Transverse colon (tissue), 4 donors: ENCODE measurements at places on chromosomes 3 and 15. TPM values are rescaled to one million over a fixed set of nuclear protein-coding genes. Genes with fewer than 3 reads are reported as not detected.

Gene OXTR
- total RNA-seq: 1.1 TPM

Gene CDAN1
- 16.3 TPM for total RNA-seq

Gene SAMD7
- not detected for total RNA-seq

Gene GCSAM
- total RNA-seq: 0.64 TPM

Gene ZPLD1
- total RNA-seq: not detected

Gene MYO9A
- total RNA-seq: 103 TPM

Gene BDH1
- 258 TPM for total RNA-seq

DNA sequence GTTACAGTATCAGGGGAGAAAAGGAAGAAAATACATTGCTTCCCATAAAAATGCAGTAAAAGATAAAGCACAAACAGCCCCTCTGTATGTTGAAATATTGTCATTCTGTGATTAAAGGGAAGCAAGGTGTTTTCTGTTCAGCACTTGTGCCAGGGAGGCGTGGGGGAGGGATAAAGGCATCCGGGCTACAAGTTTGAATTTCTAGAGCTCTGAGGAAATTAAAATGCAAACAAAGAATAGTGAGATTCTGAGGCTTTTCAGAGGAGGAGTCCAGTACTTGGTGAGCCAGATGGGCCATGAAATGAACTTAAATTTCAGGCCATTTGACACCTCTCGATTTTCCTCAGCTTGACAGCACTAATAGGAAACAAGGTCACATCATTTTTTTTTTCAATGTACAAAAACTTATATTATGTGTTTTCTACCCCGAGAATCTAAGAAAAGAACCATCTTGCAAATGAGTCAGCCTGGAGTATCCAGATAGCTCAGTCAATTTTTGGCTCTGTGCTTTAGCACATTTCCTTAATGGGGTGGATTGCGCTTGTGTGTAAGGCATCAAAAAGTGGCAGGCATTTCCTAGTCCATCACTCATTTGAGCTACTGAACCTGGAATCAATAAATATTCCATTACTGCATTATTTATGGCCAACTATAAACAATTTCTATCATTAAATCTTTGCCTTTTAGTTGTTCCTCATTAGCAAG lies 640.8 kb upstream of the TBL1XR1 start:
- peaks cover 5% of the 10 kb centered on the region for H3K4me1 ChIP-seq
- H3K27me3 ChIP-seq: no peaks in the 10 kb centered on the region

- H3K27ac ChIP-seq: no peak overlapping the region
- no peak overlapping the region for H3K4me3 ChIP-seq
- H3K27me3 ChIP-seq: no peaks in the 10 kb centered on the region
- no peak for DNase-seq
- no peaks in the 10 kb centered on the region for H3K36me3 ChIP-seq
Observed at GRCh38 chr15:89593018-89593417, 17.7 kb downstream of the TICRR start.

DNA sequence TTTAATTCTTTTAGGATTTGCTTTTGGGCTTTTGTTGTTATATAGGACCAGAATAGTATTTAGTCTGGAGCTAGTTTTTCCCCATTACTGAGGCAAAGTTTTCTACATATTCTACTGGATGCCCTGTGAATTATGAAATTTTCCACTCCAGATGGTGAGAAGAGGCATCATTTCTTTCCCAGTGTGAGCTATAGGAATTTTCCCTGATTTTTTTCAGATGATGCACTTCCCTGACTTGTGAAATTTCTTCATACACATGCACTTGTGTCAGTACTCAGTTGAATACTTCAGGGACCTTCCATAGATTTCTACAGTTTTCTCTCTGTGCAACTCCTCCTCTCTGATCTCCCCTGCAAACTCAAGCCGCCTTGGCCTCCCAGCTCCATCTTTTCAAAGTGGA lies 73.7 kb upstream of the SLCO2A1 start:
- no peaks in the 10 kb centered on the region for H3K27me3 ChIP-seq
- H3K27ac ChIP-seq: no peak overlapping the region
- no peaks in the 10 kb centered on the region for H3K36me3 ChIP-seq

GRCh38 chr3:102248981-102249705 lies 185.7 kb upstream of the ZPLD1 start:
- no peaks in the 10 kb centered on the region for H3K4me1 ChIP-seq
- no peak overlapping the region for H3K27ac ChIP-seq
- no peaks in the 10 kb centered on the region for H3K27me3 ChIP-seq

DNA sequence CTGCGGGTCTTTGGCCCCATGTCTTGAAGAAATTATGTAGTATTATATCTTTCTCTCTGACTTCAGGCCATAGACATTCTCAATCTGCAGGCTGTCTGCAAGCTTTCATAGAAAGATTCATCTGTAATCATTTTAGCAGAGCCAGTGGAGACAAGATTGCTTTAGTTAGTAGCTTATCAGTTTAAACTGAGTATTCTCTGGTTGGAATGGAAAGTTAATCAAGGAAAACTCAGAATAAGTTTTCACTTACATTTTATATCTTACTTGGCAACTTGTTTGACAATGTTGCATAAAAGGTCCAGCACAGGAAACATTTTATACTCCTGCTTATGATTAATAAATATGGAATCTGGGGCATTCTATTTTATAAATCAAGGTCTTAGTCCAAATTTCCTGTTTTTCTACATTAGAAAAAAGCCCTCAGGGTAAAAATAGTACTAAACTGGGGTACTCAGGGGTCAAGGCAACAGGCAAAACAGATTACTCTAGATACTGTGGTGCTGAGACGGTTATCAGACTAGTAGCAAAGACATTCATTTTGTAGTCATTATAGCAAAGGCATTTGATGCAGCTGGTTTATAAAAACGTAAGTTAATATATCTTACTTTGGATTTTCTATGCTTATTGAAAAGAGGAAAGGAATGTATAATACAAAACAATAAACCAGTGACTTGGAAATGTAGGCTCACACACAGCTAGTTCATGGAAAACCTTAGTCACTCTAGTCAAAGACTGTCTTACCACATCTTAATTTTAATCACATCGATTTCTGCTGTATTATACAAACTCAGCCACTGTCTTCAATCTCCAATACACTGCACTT lies 45.2 kb upstream of the FILIP1L start:
- no peak overlapping the region for H3K4me3 ChIP-seq
- H3K27ac ChIP-seq: peak overlapping the region; percentile 57
- DNase-seq: no peak

DNA sequence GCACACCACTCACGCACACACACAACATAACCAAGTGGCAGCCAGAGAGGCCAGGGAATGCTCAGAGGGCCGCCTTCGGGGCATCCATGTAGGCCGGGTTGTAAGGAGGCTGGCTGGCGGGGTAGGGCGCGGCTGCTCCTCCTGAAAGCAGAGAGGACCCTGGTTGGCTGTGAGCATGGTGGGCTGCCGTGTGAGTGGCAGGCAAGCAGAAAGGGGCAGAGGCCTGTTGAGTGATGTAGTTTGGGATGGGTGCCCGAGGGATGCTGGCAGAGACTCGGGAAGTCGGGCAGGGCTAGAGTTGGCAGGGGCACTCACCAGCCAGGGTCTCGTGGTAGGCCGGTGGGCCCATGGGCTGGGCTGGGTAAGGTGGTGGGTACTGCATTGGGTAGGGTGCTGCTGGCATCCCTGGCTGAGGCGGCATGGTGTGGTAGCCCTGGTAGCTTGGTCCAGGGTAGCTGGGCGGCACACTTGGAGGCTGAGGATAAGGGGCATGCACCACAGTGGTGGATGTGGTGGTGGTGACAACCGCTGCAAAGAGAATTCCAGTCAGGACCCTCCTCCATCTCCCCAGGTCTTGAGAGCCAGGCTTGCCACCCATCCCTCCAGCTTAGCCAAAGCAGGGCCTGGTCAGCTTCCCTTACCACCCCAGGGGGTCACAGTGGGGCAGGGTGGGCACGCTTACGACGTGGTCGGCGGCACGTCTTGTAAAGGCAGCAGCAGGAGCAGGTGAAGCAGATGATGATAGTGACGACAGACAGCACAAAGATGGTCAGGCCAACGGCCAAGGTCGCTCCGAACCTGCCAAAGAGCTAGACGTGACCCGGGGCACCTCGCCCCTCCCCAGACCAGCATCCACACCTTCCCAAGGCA lies 22.7 kb downstream of the ATRIP start:
- no peaks in the 10 kb centered on the region for H3K27me3 ChIP-seq
- no peak overlapping the region for H3K4me3 ChIP-seq
- DNase-seq: no peak
- H3K27ac ChIP-seq: peak overlapping the region; percentile 100
- no peaks in the 10 kb centered on the region for H3K36me3 ChIP-seq

DNA sequence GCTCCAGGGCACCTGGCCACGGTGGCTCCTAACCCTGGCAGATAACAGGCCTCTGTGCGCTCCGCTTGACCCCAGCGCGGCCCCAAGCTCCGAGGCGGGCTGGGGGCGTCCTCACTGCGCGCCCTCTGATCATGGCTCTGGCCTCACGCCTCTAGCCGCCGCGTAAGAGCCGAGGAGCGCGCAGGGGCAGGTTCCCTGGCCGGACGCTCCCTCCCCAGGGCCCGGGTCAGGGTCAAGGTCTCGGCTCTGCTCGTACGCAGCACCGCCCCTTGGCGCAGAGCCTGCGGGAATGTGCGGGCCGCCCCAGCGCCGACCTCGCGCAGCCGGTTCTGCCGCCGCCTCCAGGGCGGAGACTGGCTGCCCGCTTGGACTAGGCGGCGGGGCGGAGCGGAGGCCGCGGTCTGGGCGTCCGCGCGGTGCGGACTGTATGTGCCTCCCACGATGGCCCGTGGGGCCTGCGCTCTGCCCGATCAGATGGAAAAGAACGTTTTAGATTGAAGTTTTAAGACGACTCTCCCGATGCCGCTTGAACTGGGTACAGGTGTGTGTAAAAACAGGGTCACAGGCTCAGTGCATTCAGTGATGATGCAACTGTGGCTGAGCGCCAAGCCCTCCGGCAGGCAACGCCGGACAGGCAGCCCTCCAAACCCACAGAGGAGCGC lies 40.8 kb downstream of the CHST14 start:
- peak overlapping the region; percentile 60 for H3K4me3 ChIP-seq
- H3K4me1 ChIP-seq: peaks cover 4% of the 10 kb centered on the region
- peak overlapping the region; percentile 5 for H3K27ac ChIP-seq
- H3K36me3 ChIP-seq: no peaks in the 10 kb centered on the region

GRCh38 chr15:99511866-99512661 lies 53.7 kb upstream of the MEF2A start:
- H3K27me3 ChIP-seq: no peaks in the 10 kb centered on the region
- no peak overlapping the region for H3K4me3 ChIP-seq
- H3K4me1 ChIP-seq: peaks cover 16% of the 10 kb centered on the region
- DNase-seq: no peak
- no peaks in the 10 kb centered on the region for H3K36me3 ChIP-seq
- H3K27ac ChIP-seq: no peak overlapping the region

- no peaks in the 10 kb centered on the region for H3K4me1 ChIP-seq
- DNase-seq: no peak
- H3K4me3 ChIP-seq: no peak overlapping the region
- peaks cover 5% of the 10 kb centered on the region for H3K27me3 ChIP-seq
Observed at GRCh38 chr3:149490260-149490971, 15.9 kb downstream of the TM4SF4 start.

DNA sequence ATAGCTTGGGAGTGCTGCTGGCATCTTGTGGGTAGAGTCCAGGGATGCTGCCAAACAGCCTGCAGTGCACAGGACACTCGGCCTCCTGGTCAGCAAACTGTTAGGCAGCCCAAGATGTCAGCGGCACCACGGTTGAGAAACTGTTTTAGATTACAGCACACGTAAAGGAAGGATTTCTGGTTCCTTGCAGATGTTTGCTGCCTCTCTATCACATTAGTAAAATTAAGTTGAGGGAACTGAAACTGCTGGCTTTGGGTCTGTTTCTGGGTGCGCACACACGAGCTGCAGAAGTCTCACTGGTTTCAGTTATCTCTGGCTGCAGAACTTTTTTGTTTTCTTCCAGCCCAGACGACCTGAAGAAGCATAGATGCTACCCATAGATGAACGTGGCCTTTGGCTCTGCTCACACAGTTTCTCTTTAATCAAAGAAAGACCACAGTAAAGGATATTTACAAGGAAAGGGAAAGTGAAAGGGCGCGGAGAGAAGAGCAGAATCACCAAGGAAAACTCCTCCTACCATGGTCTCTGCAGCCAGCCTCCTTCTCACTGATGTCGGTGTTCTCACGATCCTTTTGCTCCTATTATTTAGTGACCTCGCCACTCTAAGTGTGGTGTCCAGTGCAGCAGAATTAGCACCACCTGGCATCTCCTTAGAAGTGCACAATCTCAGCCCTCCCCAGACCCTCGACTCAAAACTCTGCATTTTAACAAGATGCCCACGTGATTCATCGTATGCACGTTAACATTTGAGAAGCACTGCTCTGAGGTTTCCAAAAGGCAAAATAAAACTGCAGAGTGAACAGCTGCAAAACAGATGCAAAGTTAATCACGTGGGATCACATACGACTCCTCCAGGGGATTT lies 50.6 kb upstream of the AKAP13 start:
- no peaks in the 10 kb centered on the region for H3K36me3 ChIP-seq
- H3K27me3 ChIP-seq: no peaks in the 10 kb centered on the region
- peak overlapping the region; percentile 83 for H3K27ac ChIP-seq
- H3K4me3 ChIP-seq: peak overlapping the region; percentile 38

- no peak for DNase-seq
- no peak overlapping the region for H3K27ac ChIP-seq
- no peaks in the 10 kb centered on the region for H3K27me3 ChIP-seq
- H3K4me3 ChIP-seq: no peak overlapping the region
Observed at GRCh38 chr15:81038975-81039607, 38.4 kb downstream of the TLNRD1 start.

GRCh38 chr3:192684151-192684550 lies 43.2 kb downstream of the FGF12 start:
- H3K36me3 ChIP-seq: no peaks in the 10 kb centered on the region
- H3K4me1 ChIP-seq: no peaks in the 10 kb centered on the region
- DNase-seq: no peak
- H3K27ac ChIP-seq: no peak overlapping the region

- peaks cover 4% of the 10 kb centered on the region for H3K4me1 ChIP-seq
- no peak overlapping the region for H3K27ac ChIP-seq
- H3K27me3 ChIP-seq: no peaks in the 10 kb centered on the region
Observed at GRCh38 chr3:142904639-142905436, 16.0 kb upstream of the PCOLCE2 start.

DNA sequence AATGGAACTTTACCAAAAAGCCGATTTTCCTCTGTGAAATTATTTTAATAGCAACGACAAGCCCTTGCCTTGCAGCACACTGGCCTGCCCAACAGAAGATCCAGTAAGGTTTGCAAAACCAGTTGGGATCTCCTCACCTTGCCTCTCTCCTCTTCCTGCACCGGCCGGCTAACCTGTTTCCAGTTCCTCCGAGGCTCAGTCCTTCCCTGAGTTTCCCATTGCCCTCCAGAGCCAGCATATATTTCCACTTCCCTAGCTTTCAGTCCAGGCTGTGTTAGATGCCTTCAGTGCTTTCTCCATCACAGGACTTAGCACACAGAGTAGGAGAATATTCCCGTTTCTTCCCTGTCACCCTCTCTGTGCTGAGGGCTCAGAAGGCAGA lies 60.3 kb downstream of the NOX5 start:
- peak overlapping the region; percentile 49 for H3K4me3 ChIP-seq
- peak overlapping the region; percentile 81 for H3K27ac ChIP-seq
- no peaks in the 10 kb centered on the region for H3K36me3 ChIP-seq
- peak; percentile 20 for DNase-seq
- no peaks in the 10 kb centered on the region for H3K27me3 ChIP-seq
